Thoracic aorta (tissue), 2 donors: ENCODE measurements at places on chromosomes 3 and 15.

GRCh38 chr15:56716334-56716733 lies 17.0 kb downstream of the ZNF280D start:
- H3K4me1 ChIP-seq = peaks cover 12% of the 10 kb centered on the region
- DNase-seq = no peak
- H3K27me3 ChIP-seq = no peaks in the 10 kb centered on the region
- H3K36me3 ChIP-seq = no peaks in the 10 kb centered on the region

DNA sequence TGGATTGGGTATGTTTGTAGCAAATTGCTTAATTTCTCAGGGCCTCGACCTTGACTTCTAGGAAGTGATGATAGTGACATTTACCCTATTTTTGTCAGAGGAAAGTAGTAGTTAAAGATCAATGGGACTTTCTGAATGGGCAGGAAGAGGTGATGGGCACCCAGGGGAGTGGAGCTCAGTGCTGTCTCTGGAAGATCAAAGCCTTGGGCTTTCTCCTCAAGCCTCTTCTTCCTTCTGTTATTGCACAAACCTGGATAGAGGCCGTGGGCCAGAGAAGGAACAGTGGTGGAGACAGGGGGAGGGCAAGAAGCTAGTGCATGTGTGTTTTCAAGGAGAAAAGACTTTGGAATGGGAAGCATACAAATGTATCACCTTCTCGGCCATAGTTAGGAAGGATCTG lies 44.9 kb upstream of the EOMES start:
- no peak for DNase-seq
- no peaks in the 10 kb centered on the region for H3K4me1 ChIP-seq
- no peaks in the 10 kb centered on the region for H3K27me3 ChIP-seq
- H3K36me3 ChIP-seq = no peaks in the 10 kb centered on the region
- no peak overlapping the region for H3K27ac ChIP-seq
- H3K4me3 ChIP-seq = no peak overlapping the region

- peak; percentile 99 for DNase-seq
- H3K4me3 ChIP-seq = peak within 1 kb of the TSS; percentile 98
- peaks cover 43% of the 10 kb centered on the region for H3K4me1 ChIP-seq
- no peaks in the 10 kb centered on the region for H3K36me3 ChIP-seq
- H3K27ac ChIP-seq = peak within 1 kb of the TSS; percentile 100
Measured at GRCh38 chr3:170357176-170358041, at the start of gene SKIL. TSS of gene SKIL (plus strand) at chr3:170357715. CDS start at chr3:170360332, 2,617 bp downstream.

DNA sequence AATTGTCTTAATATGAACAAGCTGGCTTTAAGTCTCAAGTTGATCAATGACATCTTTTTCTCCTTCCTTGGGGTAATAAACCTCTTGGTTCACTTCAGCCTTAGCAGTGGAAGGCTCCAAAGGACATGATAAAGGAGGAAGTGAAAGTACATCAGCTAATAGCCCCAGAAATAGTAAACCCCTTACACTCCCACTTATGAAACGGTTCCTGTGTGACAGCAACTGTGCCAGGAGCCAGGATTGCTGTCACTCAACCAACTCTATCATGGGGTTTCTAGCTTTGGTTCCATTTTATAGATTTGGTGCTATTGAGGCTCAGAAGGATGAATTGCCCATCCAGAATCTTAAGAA lies 216.7 kb downstream of the ABHD5 start:
- H3K27me3 ChIP-seq = no peaks in the 10 kb centered on the region
- no peaks in the 10 kb centered on the region for H3K36me3 ChIP-seq
- no peak overlapping the region for H3K4me3 ChIP-seq
- no peaks in the 10 kb centered on the region for H3K4me1 ChIP-seq
- DNase-seq = no peak
- H3K27ac ChIP-seq = no peak overlapping the region

GRCh38 chr3:38454884-38455638 lies 1.4 kb downstream of the ACVR2B start:
- H3K27me3 ChIP-seq = no peaks in the 10 kb centered on the region
- peak overlapping the region; percentile 52 for H3K27ac ChIP-seq
- peak overlapping the region; percentile 94 for H3K4me3 ChIP-seq
- H3K4me1 ChIP-seq = peaks cover 14% of the 10 kb centered on the region
- no peaks in the 10 kb centered on the region for H3K36me3 ChIP-seq

DNA sequence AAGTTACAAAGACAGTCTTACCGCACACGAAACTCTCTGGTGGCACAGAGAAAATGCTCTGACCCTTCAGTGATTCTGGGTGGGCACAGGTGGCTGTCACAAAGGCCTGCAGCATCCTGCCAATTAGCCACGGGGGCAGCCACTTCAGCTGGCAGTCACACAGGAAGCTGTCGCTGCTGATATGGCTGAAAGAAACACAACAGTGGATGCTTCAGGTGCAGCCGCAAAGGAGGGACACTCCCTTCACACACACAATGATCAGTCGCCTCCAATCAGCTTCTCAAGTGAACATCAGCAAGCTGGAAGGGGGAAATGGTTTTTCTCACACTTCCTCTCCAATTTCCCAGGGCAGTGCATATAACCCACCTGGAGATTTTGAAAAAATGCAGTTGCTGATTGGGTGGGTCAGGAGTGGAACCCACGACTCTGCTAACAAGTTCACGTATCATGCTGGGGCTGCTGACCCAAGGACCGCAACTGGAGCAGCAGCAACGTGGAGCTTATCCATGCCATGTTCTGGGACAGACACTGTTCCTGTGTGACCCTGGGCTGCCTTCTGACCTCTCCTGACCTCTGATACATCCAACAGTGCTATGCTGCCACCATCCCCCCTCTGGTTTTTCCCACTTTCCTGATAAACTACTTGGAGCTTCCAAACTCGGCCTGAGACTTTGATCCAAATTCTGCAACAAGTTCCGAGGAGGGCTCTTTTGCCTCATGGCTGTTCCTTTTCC lies 106.6 kb downstream of the LRIG1 start:
- no peaks in the 10 kb centered on the region for H3K36me3 ChIP-seq
- DNase-seq = no peak
- H3K27me3 ChIP-seq = no peaks in the 10 kb centered on the region
- peak overlapping the region; percentile 49 for H3K4me3 ChIP-seq
- peak overlapping the region; percentile 71 for H3K27ac ChIP-seq
- H3K4me1 ChIP-seq = peaks cover 35% of the 10 kb centered on the region

DNA sequence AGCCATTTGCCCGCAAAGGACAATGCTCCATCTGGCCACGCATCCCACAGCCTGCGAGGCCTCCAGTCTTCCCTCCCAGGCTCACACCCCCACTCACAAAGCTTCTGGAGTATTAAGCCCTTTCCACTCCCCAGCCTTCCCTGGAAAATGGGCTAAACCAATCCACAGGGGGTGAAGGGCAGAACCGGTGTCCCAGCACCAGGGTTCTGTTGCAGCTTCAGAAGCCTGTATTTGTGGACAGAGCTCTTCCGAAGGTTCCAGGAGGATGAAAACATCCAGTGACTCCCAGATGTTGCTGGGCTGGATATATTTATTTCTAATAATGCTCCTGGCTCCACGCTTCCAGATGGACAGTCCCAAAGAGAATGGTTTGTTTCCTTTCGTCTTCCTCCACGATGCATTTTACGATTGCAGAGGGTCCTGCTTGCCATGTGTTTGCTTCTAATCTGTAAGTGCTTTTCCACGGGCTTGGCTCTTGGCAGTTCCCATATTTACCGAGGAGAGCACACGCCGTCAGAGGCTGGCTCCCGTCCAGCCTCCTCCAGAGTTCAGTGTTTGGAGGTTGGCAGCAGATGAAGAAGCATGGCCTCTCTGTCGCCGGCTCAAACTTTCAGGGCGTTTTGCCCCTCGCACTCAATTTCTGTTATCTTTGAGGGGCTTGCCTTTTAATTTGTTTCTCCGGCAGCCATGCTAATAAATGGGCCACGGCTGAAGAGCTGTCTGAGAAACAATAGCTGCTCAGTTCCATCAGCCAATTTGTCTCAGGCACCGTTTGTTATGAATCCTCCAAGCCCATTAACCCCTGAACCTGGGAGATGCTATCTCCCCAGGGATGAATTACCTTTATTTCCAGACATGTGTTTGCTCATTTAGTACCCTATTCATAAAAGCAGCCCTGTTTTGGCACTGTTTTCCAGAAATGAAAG lies 367.9 kb upstream of the PROK2 start:
- H3K27ac ChIP-seq = peak overlapping the region; percentile 43
- no peaks in the 10 kb centered on the region for H3K27me3 ChIP-seq
- no peaks in the 10 kb centered on the region for H3K36me3 ChIP-seq
- DNase-seq = peak; percentile 48
- peak overlapping the region; percentile 60 for H3K4me3 ChIP-seq
- H3K4me1 ChIP-seq = peaks cover 19% of the 10 kb centered on the region

- no peak for DNase-seq
- H3K27me3 ChIP-seq = no peaks in the 10 kb centered on the region
- no peaks in the 10 kb centered on the region for H3K36me3 ChIP-seq
- peaks cover 8% of the 10 kb centered on the region for H3K4me1 ChIP-seq
Measured at GRCh38 chr15:82969353-82969752, 16.7 kb upstream of the RAMAC start.

DNA sequence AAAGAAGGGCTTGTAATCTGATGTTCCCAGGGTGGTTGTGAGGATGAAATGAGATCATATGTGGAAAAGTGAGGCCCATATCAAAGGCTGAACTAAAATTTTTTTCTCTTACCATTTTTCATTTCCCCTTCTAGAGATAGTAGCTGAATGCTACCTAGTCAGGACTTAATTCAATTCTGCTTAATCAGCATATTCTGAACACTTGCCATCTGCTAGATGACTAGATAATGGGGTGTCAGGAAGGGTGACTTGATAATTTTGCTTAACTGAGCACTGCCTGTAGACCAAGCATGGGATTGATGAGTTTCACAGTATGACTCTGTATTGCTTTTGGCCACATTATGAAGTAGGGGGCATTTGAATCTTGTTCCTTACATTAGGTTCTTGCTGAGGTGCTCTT lies 136.2 kb downstream of the CHST2 start:
- H3K4me1 ChIP-seq = no peaks in the 10 kb centered on the region
- DNase-seq = no peak
- no peaks in the 10 kb centered on the region for H3K36me3 ChIP-seq

GRCh38 chr3:186094696-186095425 lies 14.0 kb downstream of the ETV5 start:
- H3K27ac ChIP-seq = no peak overlapping the region
- H3K36me3 ChIP-seq = no peaks in the 10 kb centered on the region

- no peak overlapping the region for H3K4me3 ChIP-seq
- H3K36me3 ChIP-seq = no peaks in the 10 kb centered on the region
- no peaks in the 10 kb centered on the region for H3K27me3 ChIP-seq
- peaks cover 17% of the 10 kb centered on the region for H3K4me1 ChIP-seq
Measured at GRCh38 chr3:171172070-171172469, 145.6 kb upstream of the SLC2A2 start.

DNA sequence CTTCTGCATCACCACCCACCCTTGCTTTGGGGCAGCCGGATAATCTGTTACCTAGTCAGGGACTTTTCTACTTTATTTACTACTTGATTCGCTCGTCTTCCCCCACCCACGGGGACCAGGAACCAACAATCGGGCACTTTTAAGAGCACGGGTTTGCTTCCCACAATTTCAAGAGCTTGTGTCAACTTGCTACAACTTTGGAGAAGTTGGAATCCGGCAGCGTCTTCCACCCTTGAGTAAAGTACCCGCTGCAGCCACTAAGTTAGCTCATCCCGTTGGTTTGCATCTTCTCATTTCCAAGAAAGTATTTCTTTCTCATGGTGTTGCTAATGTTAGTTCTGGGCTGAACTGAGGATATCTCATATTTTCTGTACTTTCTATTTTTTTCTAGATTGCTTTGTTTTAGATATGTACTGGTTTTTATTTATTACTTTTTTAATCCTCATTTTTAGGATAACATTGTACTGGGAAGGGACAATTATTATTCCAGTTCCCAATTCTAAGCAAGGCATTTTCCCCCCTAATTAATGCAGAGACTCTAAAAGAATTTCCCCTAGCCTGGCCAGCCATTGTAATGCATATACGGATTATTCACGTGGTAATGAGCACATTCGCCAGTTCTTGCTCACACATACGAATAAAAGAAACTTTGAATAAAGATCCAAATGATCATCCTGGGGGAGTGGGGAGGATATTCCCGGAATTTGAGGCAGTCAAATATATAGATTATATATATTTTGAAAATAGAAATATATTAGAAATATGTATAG lies 4.0 kb downstream of the SOX2 start:
- no peak overlapping the region for H3K27ac ChIP-seq
- no peak overlapping the region for H3K4me3 ChIP-seq
- H3K36me3 ChIP-seq = no peaks in the 10 kb centered on the region
- DNase-seq = no peak
- peaks cover 75% of the 10 kb centered on the region for H3K27me3 ChIP-seq
- no peaks in the 10 kb centered on the region for H3K4me1 ChIP-seq

DNA sequence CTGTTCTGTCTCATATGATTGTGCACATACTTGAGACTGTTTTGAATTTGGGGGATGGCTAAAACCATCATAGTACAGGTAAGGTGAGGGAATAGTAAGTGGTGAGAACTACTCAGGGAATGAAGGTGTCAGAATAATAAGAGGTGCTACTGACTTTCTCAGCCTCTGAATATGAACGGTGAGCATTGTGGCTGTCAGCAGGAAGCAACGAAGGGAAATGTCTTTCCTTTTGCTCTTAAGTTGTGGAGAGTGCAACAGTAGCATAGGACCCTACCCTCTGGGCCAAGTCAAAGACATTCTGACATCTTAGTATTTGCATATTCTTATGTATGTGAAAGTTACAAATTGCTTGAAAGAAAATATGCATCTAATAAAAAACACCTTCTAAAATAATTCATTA lies 5.1 kb downstream of the CCR5 start:
- H3K36me3 ChIP-seq = no peaks in the 10 kb centered on the region
- peaks cover 4% of the 10 kb centered on the region for H3K4me1 ChIP-seq
- no peak overlapping the region for H3K4me3 ChIP-seq

- H3K27me3 ChIP-seq = no peaks in the 10 kb centered on the region
- H3K4me1 ChIP-seq = peaks cover 6% of the 10 kb centered on the region
- no peaks in the 10 kb centered on the region for H3K36me3 ChIP-seq
- H3K27ac ChIP-seq = no peak overlapping the region
- no peak for DNase-seq
Measured at GRCh38 chr3:146550070-146550615, 5.7 kb upstream of the PLSCR1 start.

GRCh38 chr3:33717616-33717865 lies 513 bp downstream of the CLASP2 start:
- peak overlapping the region; percentile 88 for H3K4me3 ChIP-seq
- peak overlapping the region; percentile 95 for H3K27ac ChIP-seq
- DNase-seq = no peak
- peaks cover 44% of the 10 kb centered on the region for H3K4me1 ChIP-seq

DNA sequence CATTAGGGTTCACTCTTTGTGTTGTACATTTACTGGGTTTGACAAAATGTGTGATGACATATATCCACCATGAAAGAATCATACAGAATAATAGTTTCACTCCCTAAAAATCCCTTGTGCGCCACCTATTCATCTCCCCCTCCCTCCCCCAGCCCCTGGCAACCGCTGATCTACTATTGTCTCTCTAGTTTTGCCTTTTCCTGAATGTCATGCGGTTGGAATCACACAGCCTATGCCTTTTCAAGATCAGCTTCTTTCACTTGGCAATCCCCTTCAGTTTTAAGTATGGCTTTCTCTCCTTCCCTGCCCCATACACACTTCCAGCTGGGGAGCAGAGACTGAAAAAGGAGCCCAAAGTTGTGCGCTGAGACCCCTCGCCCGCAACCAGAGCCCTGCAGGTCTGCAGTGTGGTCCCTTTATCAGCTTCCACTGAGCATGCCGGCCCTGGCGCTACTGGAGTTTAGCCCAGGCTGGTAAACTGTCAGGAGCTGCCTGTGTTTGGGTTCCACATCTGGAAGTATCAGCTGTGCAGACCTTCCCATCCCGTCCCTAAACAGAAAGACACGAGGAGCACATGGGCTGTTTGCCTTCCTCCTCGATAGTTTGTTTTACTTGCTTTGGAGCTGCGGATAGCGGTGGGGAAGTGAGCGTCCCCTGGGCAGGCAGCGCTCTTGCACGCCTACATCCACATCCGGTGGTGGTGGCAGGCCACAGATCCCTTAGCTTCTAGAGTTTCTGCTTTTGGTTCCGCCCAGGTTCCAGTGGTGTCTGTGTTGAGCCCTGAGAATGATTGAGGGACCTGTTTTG lies 12.3 kb downstream of the BOC start:
- H3K27me3 ChIP-seq = no peaks in the 10 kb centered on the region
- no peak overlapping the region for H3K27ac ChIP-seq
- H3K4me1 ChIP-seq = no peaks in the 10 kb centered on the region
- H3K36me3 ChIP-seq = no peaks in the 10 kb centered on the region
- DNase-seq = no peak
- no peak overlapping the region for H3K4me3 ChIP-seq
